ENCODE measurements at places on chromosomes 6 and 20.

- no peak for DNase-seq
These were observed 9.8 kb upstream of the BHLHE23 start for GRCh38 chr20:63016514-63017075.

- DNase-seq: peak; percentile 75
These were observed 6.2 kb downstream of the CST11 start for GRCh38 chr20:23446505-23446904.

GRCh38 chr6:3383525-3383924, 73.3 kb downstream of the SLC22A23 start:
- DNase-seq: peak; percentile 85

GRCh38 chr20:58816051-58816450, 34.7 kb downstream of the GNAS-AS1 start:
- DNase-seq: no peak
